ENCODE measurements at places on chromosomes 2 and 18. TPM values are rescaled to one million over a fixed set of nuclear protein-coding genes. Genes with fewer than 3 reads are reported as not detected.

Gene MYL1
- total RNA-seq, result not detected

Gene ZSWIM2
- not detected for total RNA-seq

Gene IHH
- not detected for total RNA-seq

Gene OBSL1
- total RNA-seq, result 27.7 TPM

Gene SPDYA
- 0.68 TPM for total RNA-seq

Gene TUBA4A
- total RNA-seq, result 45.5 TPM

Gene MGAT5
- total RNA-seq, result 77.9 TPM

Gene INHA
- 0.36 TPM for total RNA-seq

Data from nasal cavity respiratory epithelium epithelial cell of viscerocranial mucosa (primary cell).